ENCODE measurements at places on chromosomes 3 and 15.

- no peak for DNase-seq
Observed at GRCh38 chr15:101521591-101521990, 32.1 kb upstream of the PCSK6 start.

DNA sequence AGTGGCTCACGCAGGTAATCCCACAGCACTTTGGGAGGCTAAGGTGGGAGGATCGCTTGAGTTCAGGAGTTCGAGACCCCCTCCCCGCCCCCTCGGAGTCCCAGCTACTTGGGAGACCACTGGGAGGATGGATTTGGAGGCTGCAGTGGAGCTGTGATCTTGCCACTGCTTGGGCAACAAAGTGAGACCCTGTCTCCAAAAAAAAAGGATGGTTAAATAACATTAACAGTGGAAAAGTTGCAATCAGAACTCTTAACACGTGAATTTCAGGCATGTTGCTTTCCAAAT, 1.4 kb upstream of the TMEM87A start:
- DNase-seq: no peak

GRCh38 chr3:35120026-35120425, 519.3 kb upstream of the ARPP21 start:
- no peak for DNase-seq

DNA sequence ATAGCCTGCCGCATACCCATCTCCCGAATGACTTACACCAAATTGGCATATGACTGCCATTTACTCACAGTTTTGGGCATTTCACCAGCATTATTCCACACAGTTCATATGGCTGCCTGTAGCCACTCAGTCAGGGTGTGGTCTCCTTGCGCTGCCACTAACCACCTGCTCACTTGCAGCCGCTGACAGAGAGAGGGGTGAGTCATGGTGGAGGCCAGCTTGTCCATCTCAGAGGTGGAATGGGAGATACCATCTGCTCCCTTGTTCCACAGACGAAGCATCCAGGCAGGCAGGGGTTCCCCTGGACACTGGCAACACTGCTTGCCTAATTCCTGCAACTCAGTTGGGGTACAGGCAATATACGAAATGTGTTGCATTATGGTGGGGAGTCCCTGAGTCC, 15.6 kb downstream of the CCRL2 start:
- no peak for DNase-seq

DNA sequence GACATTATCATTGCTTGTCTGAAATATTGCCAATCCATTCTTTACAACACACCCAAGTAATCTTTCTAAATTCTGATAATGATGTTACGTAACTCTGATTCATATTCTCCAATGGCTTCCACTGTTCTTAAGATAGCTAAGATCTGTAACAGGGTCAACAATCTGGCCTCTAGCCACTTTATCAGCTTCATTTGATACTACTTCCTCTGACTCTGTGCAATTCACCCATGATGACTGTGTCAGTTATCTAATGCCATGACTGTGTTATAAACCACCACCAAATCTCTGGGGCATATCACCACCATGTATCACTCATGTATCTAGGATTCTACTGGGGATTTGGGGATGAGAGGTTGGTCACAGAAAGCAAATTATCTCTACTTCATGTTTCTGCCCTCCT, 44.0 kb downstream of the CD200 start:
- no peak for DNase-seq

- DNase-seq: no peak
Observed at GRCh38 chr3:133479895-133480669, 80.2 kb downstream of the BFSP2 start.

GRCh38 chr15:76192715-76193114, 118.6 kb downstream of the ETFA start:
- no peak for DNase-seq

GRCh38 chr15:72911626-72912025, 128.1 kb upstream of the ADPGK start:
- no peak for DNase-seq

- no peak for DNase-seq
Observed at GRCh38 chr15:72858205-72858604, 74.6 kb upstream of the ADPGK start.

- DNase-seq: peak; percentile 17
Observed at GRCh38 chr3:87503900-87504498, 227.6 kb upstream of the POU1F1 start.

GRCh38 chr15:101239724-101240136, 12.1 kb downstream of the CHSY1 start:
- no peak for DNase-seq

- DNase-seq: no peak
Observed at GRCh38 chr3:197737749-197738462, 1.2 kb upstream of the RUBCN start.

DNA sequence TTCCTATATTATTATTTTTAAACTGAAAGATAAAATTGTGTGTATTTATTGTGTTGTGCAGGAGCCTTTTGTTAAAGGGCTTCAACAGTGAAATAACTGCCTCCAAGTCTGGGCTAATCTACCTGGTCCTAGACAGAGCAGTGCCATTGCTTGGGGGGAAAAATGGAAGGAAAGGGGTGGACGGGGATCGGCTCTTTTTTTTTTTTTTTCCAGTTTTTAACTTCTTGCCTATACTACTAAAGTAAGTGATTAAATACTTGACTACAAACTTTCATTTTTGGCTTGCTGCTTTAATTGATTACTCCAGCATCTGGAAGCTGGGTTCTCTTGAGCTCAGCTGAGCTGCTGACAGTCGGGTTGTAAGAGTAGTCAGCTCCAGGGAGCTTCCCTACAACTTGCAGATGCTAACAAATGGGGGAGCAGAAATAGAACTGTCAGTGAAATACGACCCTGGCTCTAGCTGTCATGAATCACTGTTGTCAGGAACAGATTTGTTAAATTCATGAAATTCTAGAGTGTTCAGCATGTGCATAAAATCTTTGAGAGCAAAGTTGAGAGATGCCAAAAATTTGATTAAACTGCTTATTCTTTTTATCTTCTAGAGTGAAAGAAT, 276.7 kb downstream of the ROBO1 start:
- DNase-seq: no peak

GRCh38 chr3:69700949-69701348, 38.3 kb upstream of the MITF start:
- no peak for DNase-seq

GRCh38 chr15:50182219-50183013, 420 bp downstream of the SLC27A2 start:
- no peak for DNase-seq

- DNase-seq: no peak
Observed at GRCh38 chr15:93203036-93203435, 114.0 kb upstream of the RGMA start.

DNA sequence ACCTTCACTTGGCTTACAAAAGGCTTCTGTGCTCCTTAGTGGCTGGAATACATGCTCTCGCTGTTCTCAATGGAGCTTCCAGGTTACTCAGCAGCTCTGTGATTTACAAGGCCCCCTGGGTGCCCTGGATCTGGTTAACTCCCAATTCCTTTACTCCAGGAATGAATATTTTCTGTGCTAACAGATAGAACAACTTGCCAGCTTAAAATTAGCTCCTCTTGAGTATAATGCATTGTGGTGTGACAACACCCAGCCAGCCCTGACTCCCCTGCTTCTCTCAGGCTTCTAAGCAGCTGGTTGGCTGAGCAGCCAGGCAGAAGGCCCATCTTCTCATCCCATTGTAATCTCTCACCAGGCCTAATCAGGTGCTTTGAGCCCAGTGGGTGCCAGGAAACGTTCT, 246.4 kb downstream of the ALCAM start:
- no peak for DNase-seq

GRCh38 chr3:142272200-142272891, 47.0 kb upstream of the GK5 start:
- DNase-seq: no peak

- no peak for DNase-seq
Observed at GRCh38 chr15:70045045-70045444, 52.7 kb downstream of the TLE3 start.

DNA sequence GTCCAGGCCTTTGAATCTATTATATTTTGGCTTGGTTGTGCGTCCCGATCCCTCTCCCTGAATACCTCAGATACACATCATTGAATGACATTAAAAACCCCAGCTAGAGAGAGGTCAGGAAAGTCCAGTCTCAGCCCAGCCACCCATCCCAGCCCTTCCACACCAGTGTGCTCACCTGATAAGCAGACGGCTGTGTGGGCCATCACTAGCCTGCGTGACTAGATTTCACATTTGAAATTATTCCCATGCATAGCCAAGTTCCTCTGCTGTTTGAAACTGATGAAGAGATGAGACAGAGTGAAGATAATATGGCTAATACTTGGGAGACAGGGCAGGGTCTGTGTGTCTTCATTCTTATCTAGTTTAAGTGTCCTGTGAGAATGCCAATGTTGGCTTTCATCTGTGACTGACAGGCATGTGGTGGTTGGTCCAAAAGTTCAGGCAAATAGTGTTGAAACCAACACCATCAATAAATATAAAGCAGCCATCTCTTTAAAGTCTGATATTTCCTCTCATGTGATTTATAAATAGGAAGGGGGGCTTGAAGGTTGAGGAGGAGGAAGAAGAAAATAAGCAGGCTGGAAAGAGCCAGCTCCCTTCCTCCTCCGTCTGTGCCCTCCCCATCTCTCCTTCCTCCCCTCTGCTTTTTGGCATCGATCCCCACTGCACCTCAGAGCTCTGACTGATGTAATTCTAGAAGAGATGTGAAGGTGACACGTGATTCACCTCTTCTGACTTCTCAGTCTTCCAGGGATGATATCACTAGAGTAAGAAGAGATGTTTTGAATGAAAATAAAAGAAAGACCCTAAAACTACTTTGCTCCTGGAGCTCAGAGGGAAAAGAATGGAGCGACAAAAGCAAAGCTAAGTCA, 5.1 kb downstream of the FAM43A start:
- no peak for DNase-seq

DNA sequence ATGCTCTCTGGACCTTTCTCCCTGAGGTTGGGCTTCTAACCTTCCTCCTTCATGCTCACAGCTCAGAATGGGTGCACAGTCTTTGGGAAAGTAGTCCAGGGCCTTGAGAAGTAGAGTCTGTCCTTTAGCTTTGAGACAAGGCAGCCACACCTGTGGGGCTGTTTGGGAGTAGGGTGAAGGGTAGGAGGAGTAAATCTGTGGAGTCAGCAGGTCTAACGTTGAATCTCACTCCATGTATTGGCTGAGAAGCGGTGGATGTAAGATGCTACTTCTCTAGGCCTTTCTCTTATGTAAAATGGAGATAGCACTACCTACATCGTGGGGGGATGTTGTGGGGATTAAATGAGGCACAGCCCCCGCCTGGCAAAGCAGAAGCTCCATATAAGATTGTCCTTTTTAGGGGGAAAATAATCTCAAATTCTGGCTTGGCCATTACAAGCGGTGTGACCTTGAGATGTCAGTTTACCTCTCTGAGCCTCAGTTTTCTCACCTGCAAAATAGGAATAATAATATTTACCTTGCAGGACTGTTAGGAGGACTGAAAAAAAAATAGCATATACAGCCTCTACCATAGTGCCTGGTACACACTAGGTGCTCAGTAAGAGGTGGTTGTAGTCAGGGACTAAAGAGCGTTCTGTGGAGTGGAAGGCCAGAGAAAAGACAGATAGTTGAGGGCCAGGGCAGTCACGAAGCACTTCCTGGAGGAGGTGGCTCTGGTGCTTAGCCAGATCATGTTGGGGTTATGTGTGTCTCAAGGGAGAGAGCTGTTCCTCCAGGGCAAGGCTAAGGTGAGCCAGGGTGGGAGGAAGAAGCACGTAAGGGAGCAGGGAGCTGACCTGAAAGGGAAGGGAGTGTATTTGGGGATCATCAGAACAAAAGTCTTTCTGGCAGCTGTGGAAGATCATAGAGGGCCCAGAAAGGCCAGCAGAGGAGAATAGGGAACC, 82.8 kb upstream of the MRPS22 start:
- DNase-seq: no peak

- DNase-seq: no peak
Observed at GRCh38 chr15:92772626-92773244, 117.2 kb upstream of the FAM174B start.

- no peak for DNase-seq
Observed at GRCh38 chr3:121696186-121696585, 35.5 kb upstream of the HCLS1 start.

DNA sequence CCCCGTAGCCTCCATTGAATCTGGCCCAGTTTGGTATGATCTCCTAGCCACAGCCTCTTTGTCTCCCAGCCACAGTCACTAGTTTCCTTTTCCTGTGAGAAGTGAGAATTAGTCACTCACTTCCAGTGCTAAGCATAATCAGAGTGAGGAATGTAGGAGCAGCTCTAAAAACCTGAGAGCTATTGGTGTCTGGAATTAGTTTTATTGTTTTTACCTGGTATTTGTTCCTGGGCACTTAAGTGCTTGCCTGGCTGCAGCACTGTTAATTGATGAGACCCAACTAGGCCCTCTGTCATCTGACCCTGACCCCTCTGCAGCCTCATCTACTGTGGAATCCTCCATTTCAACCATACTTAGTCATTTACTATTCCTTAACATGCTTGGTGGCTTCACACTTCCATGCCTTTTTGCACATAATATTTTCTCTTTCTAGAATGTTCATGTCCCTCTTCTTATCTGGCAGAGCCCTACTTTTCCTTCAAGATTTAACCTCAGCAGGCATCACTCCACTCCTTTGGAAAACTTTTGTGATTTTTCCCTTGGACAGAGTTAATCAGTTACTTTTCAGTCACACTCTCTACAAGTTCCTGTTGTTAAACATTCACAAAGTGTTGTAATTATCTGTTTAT, 48.8 kb downstream of the PDE8A start:
- DNase-seq: no peak

GRCh38 chr3:168968609-168969008, 694.9 kb downstream of the MECOM start:
- no peak for DNase-seq

DNA sequence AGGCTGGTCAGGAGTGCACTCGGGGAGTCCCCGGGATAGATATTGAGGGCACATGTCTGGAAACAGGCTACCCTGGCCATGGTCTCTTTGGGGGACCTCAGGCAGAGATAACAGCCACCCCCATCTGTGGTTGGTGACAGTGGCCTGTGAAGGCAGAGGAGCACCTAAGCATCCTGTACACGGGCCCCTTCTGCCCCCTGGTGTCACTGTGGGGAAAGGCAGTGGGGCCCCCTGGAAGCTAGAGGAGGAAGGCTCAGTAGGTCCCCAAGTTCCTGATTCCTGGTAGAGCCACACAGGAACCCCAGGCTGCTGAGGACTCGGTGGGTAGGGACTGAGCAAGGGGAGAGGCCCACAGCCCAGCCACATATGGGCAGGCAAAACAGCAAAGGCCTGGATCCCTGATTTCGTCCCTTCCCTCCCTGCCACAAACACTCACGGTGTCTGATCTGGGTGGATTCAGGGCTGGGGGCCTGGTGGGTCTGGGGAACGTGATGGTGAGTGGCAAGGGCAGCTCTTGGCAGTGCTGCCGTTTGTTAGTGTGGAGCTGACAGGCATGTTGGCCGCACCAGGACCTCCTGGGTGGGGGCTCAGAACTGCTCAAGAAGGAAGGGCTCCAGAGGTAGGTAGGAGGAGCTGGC, 14.1 kb upstream of the CXCR6 start:
- no peak for DNase-seq

GRCh38 chr3:16205156-16205870, 30.8 kb downstream of the GALNT15 start:
- no peak for DNase-seq
